ENCODE measurements at places on chromosomes 1 and 21.

DNA sequence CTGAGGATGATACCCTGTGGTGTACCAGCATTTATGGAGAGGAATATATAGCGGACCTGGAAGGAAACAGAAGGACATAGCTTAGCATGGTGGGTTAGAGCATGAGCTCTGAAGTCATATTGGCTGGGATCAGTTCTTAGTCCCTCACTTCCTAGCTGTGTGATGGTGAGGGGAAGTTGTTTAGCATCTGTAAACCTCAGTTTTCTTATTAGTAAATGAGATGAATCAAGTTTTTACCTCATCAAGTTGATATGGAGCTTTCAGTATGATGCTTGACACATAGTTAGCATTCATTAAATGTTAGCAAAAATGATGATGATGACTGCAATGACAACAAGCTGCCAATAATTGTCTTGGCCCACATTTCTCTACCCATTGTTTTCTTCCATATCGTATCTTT is 84.8 kb downstream of the NEK7 start:
- DNase-seq = no peak

DNA sequence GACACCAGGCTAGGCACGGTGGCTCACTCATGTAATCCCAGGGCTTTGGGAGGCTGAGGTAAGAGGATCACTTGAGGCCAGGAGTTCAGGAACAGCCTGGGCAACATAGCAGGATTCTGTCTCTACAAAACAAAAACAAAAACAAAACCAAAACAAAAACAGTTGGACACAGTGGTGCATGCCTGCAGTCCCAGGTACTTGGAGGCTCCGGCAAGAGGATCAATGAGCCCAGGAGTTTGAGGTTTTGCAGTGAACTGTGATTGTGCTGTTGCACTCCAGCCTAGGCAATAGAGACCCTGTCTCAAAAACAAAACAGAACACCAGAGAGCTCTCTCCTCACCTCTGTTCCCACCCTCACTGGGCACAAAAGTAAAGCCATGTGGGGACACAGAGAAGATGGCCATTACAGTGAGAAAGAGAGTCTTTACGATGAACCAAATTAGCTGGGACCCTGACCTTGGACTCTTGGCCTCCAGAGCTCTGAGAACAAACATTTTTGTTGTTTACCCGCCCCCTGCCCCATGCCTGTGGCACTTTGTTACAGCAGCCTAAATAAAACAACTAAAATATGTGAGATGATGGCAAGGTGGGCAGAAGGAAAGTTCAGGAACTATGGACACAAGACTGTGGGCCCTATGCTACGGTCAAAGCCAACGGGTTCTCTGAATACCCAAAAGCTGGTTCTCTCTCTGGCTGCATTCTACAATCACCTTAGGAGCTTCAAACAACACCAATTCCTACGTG is 9.8 kb downstream of the NADK start:
- DNase-seq = no peak

DNA sequence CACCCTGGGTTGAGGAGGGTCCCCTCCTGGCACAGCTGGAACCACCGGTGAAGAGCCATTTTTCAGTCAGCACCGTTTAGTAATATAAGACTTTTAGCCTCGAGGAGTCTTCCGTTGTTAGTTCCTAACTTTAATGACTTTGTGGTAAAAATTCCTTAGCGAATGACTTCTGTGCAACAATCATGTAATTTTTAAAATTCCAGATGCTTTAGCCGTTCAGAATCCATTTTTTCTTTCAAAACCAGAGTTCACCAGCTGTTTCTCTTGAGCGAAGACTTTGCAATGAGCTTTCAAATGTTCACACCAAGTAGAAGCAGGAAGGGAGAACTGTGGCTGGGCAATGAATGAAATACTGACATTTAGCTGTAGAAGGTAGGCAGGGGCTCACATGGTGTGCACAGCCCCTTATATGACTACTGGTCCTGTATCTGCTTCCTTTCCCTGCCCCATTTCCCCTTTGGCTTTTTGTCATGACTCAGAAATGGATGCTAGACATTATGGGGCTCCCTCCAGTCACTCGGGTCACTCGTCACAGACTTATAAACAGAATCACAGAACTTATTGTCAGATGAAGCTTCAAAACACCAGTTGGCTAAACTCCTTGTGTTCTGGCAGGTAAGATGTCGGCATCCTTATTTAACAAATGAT is 4.1 kb downstream of the DISC1 start:
- DNase-seq = no peak

DNA sequence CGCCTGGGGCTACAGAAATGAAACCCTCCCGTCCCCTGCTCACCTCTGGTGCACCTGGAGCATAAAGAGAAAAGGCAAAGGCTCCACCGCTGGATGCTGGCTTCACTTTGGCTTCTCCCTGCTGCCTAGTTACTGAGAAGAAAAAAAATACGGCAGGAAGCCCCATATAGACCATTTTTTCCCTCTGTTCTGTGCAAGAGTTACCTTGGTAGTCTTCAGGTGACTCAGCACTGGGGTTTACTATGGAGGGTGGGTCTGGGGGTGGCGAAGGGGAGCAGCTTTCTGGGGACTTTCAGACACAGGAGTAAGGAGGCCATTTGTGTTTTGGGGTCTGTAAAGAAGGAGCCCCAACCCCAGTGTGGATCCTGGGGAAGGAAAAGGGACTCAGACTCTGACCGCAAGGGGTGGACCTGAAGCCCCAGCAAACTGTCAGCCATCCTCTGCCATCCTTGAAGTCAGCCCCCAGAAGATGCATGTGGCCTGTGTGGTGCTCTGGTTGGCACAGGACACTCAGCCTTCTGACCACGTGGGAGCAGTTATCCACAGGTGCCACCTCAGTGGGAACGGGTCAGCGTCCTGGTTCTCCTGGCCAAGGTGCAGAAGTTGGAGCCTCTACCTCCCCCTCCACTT is 25.9 kb upstream of the EPS8L3 start:
- DNase-seq = no peak

GRCh38 chr1:46211051-46211450 is 7.9 kb downstream of the LURAP1 start:
- DNase-seq = no peak

GRCh38 chr1:55916481-55916880 is 662.9 kb downstream of the PLPP3 start:
- no peak for DNase-seq

DNA sequence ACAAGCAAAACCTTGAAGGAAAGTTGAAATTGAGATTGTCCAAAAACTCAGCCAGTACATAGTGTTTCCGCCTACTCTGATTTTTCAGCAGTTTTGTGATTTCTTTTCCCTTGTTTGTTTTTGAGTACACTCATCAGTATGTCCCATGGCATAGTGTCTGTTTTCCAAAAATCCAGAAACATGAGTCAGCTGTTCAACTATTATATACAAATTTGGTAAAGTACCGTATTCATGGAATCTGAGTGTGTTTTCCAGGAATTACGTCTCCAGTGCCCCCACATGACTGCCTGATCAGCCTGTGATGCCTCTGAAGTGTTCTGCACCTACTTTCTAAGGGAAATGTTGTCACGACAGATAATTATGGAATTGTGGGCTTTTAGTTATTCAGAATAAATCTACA is 186.8 kb downstream of the LTN1 start:
- no peak for DNase-seq

- DNase-seq = no peak
Observed at GRCh38 chr1:24558902-24559791, 3.3 kb downstream of the NCMAP start.

GRCh38 chr1:91763252-91763651 is 122.7 kb downstream of the TGFBR3 start:
- no peak for DNase-seq

- DNase-seq = no peak
Observed at GRCh38 chr1:32111789-32112188, 3.9 kb downstream of the KPNA6 start.

DNA sequence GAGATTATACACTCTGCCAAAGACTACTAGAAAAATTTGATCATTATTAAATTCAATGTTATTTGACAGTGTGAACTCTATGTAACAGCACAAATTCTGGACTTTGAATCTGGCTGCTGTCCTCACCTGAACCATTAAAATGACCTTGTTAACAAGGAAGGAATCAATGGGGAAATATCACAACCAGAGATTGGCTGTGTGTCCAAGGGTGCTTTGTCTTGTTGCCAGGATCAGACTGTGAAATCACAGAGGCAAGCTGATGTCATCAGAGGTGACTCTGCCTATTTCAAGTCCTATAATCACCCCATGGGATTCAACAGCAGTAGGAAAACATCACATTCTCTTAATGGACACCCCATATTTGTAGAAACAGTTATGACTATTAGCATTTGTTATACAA is 46.8 kb downstream of the ADAMTS5 start:
- no peak for DNase-seq

GRCh38 chr1:208309771-208310170 is 65.6 kb upstream of the PLXNA2 start:
- no peak for DNase-seq

DNA sequence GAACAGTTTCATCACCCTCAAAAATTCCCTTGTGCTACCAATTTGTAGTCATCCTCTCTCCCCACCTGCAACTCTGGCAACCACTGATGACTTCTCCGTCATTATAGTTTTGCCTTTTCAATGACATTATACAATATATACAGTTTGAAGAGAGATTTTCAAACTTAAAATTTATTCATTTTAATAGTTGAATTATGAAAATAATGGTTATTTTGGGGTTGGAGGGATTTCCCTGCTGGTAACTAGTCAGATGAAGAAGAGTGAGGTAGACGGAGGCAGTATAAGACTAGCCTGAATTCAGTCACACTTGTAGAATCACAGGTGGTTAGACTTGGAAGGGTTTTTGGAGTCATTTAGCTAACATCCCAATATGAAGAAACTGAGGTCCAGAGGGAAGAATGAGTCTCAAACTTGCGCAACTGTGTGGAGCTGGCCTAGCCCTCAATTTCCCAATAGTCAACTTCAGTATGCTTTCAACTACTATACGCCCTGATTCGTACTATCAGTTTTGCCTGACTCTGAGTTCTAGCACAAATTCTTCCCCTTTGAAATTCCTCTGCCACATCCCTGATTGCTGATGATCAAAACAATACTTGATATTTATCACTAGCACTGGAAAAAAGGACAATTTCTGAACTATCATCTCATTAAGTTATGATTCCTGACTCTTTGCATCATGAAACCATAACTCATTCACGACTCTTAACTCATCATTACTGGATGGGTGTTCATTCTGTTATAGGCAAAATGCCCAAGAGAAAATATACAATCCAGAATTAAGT is 54.2 kb downstream of the VANGL2 start:
- no peak for DNase-seq

DNA sequence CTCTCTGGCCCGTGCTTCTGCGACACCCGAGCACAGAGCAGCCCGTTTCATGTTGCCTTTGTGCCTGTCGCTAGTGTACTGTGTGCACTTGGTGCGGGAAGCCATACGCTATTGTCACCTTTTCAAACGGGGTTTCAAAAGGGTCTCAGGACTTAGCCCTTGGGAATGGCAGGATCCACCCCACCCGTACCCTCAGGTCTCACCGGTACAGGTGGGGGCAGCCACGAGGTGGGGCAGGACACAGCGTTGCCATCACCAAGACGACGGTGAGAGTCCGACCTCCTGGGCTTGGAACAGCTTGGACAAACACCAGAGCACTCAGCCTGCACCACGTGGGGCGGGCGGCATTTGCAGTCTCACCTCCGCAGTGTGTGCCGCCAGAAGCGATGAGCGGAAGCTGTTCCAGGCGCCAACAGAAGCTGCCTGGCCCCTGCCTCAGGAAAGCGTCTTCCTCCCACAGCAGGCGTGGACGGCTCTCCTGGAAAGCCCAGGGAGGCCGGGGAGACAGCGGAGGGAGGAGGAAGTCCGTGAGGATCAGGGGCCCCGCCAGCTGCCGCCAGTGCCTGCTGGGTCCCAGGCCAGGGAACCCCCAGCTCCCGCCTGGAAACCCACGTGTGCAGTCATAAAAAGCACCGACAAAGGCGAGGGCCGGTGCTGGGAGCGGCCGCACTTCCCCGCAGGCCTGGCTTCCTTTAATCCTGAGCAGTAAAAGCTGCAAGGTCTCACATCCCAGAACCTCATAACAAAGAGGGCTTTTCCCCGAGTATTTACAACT is 131.3 kb upstream of the ARHGEF16 start:
- DNase-seq = no peak

- no peak for DNase-seq
Observed at GRCh38 chr1:201298396-201299381, 15.4 kb downstream of the PKP1 start.

DNA sequence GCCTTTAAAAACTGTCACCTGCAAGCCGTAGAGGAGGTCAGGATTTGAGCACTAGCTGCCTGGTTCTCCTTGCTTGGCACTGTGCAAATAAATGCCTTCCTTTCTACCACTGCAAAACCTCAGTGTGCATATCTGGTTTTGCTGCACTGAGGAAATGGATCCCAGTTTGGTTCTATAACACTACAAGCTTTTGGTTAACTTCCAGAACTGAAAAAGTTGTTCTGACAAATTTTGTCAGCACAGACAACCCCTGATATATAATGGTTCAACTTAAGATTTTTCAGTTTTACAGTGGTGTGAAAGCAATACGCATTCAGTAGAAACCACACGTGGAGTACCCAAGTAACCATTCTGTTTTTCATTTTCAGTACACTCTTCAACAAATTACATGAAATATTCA is 29.8 kb upstream of the GALNT2 start:
- no peak for DNase-seq

DNA sequence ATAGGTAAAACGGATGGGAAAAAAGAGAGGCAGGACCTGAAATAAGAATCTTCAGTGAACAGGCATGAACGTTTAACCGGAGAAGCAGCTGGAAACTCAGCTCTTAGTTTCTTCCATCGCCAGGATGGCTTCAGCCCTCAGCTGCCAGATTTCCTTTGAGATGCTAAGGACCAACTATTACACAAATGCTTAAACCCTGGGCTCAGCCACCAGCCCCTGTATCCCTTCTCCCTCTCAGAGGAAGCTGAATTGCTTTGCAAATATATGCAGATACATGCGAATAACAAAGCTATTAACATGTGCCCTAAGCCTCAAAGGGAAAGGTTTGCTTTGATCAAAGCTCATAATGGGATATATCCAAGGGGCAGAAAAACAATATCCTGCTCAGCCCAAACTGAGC is 515.1 kb downstream of the OMA1 start:
- no peak for DNase-seq

- DNase-seq = no peak
Observed at GRCh38 chr1:18899363-18900049, 2.8 kb downstream of the ALDH4A1 start.

DNA sequence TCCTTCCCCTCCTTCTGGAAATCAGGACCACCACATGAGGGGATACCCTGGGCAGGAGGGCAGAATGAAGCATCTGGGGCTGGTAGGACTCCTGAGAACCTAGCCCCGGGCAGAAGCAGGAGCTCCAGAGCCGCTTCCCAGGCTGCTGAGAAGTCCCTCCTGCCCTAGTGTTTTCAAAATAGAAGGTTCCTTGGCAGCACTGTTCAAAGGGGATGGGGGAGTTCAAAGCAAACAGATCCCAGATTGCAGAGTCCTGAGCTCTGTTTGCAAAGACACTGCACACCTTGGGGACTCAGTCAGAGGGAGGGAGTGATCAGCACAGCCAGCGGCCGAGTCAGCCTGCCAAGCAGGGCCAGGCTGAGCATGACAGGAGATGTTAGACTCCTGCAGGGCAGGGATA is 177.8 kb downstream of the PTPRU start:
- no peak for DNase-seq
